Uterus (tissue), 4 donors: ENCODE measurements at places on chromosomes 3 and 15. TPM values are rescaled to one million over a fixed set of nuclear protein-coding genes. Genes with fewer than 3 reads are reported as not detected.

CCDC33 gene
- 1.5 TPM for total RNA-seq

TFRC gene
- total RNA-seq = 87.7 TPM

- no peak for DNase-seq
Observed at GRCh38 chr15:51163843-51164242, 69.1 kb upstream of the TNFAIP8L3 start.

IQCH gene
- total RNA-seq = 2.2 TPM

GRCh38 chr15:41341519-41341918 lies 8.8 kb downstream of the NUSAP1 start:
- DNase-seq = no peak

CCDC13 gene
- total RNA-seq = 1.7 TPM

LDHAL6B gene
- not detected for total RNA-seq

- DNase-seq = no peak
Observed at GRCh38 chr3:67384760-67385397, 269.5 kb downstream of the SUCLG2 start.

DNA sequence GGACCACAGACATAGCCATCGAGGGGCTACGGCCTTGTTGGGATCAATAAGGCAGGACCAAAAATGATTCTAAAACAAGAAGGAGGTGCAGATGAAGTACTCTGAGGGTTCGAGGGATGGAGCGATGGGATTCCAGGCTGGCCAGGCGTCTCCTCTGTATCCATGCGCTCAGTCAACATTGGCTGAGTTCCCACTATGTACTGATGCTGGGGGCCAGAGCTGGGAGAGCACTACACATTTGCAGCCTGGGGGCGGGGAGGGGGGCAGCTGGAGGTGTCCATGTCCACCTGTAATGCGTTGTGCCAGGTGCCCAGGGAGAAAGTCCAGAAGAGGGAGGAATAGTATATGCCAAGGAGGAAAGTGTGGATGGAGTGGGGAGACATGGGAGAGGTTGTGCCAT lies 81.5 kb downstream of the AAGAB start:
- DNase-seq = no peak

GRCh38 chr3:62875558-62876002 lies 364 bp upstream of the CADPS start:
- no peak for DNase-seq

GRCh38 chr3:171935261-171936123 lies 92.3 kb downstream of the TMEM212 start:
- DNase-seq = no peak

CSPG5 gene
- not detected for total RNA-seq

DNA sequence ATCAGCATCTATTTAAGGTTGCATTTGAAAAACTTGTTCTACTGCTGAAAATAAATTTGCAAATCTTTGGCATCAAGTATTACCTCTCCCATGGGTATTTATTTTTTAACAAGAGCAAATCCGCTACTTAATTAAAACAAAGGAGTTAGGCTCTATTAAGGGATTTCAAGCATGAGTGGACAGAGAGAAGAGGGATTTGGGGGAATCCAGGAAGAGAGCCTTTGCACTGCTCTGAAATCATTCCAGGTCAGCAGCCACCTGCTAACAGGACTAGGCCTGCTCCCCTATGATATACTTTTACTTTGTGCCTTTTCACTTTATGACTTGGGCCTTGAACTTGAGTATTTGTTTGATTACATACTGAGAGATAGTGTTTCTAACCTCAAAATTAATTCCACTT lies 57.1 kb downstream of the IQCH start:
- DNase-seq = no peak

DNA sequence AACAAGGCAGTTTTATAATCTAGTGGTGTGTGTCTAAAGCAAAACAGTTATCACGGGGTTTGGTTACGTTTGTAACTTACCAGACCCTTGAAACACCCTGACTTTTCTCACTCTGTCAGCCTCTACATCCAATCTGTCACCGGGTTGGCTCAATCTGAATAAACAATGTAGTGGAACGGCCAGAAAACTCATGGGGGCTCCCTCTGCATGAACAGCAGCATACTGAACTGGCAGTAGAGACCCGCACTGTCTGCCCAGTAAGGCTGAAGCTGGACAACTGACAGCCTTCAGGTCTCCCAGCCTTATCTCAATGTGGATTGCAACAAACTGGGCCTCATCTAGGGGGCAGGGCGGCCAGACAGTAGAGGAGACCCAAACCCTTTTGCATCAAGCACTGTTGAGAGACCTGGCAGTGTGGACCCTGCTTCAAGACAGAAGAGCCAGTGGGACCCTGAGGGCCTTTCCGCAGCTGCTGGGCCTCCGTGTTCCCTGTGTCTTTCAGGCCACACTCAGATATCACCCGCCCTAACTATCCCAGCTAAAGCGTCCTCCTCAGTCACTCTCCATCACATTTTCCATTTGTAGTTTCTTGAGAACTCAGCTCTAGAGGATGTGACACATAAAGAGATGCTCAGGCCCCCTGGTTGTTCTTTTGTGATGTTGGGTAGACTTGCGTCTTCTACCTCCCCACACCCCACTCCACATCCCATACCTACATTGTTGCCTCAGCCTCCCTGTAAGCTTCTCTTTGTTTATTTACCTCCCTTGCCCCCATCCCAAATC lies 181.2 kb upstream of the NR2E3 start:
- no peak for DNase-seq

DNA sequence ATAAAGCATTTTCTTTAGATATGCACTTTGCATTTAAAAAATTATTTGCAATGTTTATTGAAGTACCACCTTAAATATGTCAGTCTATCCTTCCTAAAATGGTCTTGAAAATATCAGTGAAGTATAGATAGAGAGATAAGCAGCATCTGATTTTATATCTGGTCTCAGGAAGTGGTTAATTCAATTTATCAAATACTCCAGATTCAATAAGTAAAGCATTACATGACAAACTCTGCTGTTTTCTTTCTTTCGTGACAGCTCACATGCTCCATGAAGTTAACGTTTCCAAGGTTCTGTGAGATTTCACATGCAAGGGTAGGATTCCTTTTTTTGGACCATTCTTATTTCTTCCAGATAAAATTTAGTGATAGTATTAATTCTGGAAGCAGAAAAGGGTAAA lies 775.4 kb upstream of the ROBO1 start:
- no peak for DNase-seq

GRCh38 chr3:85939074-85939482 lies 980.3 kb downstream of the CADM2 start:
- no peak for DNase-seq

- no peak for DNase-seq
Observed at GRCh38 chr3:138195481-138195880, 8.4 kb downstream of the ARMC8 start.

DNA sequence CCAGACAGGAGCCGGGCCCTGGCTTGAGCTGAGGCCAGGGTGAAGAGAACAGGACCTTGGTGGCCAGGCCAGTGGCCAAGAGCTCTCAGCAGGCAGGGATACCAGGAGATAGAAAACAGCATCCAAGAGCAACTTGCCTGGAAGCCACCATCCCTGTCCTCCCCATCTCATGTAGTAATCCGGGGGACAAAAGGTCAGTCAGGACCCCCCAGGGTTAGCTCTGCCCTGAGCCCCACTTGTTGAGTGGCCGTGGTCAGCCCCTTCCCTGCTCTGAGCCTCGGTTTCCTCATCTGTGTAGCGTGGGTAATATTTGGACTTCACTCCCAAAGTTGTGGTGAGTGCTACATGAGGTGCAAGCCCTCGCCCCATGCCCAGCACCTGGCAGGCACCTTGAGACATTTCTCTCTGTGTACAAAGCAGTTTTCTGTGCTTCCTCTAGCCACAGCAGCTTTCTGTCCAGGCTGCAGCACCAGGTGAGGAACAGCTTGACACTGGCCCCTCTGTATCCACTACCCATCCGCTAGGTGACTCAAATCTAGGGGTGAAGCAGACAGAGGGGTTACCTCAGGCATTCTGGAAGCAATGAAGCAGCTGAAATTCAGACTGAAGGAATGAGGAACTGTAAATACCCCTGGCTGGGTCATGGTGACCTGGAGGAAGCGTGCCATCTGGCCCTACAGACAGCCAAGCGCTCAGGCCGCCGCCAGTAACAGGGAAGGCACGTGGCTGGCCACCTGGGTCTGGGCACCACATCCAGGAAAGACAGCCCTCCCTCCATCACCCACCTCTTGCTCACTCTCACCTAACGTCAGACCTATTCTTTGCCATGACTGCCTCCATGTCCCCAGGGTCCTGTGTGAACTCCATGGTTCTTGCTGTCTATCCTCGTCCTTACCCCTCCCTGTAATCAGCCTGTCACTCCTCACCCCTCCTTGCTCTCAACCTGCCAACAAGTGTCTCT lies 6.7 kb downstream of the CISH start:
- DNase-seq = peak; percentile 88

DNA sequence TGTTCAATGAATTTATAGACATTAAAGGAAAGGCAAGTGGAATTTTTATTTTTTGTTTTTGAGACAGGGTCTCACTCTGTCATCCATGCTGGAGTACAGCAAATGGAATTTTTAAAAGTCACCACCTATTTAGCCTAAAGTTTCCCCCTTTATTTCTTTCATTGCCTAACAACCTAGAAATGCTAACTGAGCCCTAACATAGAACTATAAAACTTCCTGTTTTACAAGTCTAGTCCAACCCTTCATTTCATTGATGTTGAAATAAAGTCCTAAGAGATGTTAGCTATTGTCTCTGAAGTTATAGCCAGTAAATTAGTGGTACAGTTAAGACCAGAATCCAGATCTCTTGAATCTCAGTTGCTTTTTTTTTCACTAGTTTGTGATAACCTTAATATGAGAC lies 39.0 kb downstream of the MAPK6 start:
- no peak for DNase-seq

DNA sequence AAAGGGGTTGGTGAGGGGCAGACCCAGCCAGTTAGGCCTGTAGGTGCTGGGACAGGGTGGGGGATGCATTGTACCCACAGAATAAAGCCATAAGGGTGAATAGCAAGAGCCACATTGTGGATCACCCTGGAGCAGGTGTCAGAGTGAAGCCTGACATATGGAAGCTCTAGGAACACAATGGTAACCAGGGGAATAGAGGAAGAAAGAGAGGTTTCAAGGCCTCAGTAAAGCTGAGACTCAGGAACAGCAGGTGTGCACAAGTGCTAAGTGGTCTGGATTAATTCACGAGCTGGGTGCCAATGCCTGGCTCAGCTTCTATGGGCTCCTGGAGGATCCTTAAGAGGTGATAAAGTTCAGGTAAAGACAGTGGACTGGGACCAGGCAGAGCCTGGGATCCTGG lies 323.7 kb upstream of the CTNNB1 start:
- no peak for DNase-seq

CACNA2D2 gene
- total RNA-seq = 5.3 TPM

DNA sequence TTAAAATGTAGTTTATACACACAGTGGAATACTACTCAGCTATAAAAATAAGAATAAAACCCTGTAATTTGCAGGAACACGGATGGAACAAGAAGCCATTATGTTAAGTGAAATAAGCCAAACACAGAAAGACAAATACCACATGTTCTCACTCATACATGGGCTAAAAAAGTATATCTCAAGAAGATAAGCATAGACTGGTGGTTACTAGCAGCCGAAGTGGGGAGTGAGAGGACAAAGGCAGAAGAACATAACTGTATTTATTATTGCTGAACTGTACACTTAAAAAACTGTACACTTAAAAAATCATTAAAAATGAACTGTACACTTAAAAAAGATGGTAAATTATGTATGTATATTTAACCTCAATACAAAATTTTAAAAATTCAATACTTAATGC lies 11.0 kb downstream of the UBE3A start:
- no peak for DNase-seq

GRCh38 chr3:122977746-122978466 lies 49.7 kb downstream of the SEMA5B start:
- peak; percentile 45 for DNase-seq

SNTN gene
- not detected for total RNA-seq

DNA sequence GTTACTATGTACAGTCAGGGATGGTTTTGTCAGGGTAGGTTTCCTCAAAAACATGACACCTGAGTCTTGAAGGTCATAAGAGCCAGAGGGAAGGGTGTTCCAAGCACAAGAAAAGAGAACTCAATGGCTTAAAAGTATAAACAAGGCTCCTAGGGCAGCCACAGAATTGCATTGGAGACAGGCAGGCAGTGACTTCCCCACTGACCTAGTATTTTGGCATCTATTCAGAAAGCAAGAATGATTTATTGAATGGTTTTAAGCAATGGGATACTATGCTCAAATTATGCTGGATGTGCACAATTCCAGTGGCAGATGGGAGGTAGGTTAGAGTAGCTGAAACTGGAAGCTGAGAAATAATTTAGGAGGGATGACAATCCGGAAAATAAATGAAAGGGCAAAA lies 54.0 kb downstream of the TSC22D2 start:
- DNase-seq = no peak

GRCh38 chr3:66778777-66779176 lies 219.3 kb upstream of the KBTBD8 start:
- DNase-seq = no peak

AADACL2 gene
- not detected for total RNA-seq

ZMAT3 gene
- total RNA-seq = 24.4 TPM

CCDC14 gene
- 98.4 TPM for total RNA-seq
